ENCODE measurements at places on chromosomes 2 and 18. TPM values are rescaled to one million over a fixed set of nuclear protein-coding genes. Genes with fewer than 3 reads are reported as not detected.

DNA sequence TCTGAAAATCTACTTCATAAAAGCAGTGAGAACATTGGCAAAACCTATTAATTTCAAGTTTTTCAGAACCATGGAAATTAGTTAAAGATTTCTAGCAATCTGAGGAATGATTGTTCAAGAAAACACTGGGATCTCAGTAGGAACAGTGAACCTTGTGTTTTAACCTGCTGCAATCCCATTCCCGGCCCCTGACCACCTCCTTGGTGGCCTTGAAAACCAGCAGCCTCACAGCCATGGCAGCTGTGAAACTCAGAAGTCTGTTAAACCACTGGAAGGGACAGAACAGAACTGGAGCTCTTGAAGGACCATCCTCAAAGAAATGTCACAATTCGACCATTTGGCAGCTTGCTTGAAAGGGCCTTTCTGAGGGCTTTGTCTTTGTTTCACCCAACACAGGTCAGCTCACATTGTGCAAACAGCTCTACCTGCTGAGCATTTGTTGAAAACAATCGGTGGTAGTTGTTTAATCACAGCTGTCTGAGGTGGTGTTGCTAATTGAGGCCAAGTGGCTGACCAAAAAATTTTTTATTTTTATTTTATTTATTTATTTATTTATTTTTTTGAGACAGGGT lies 25.8 kb downstream of the NEDD4L start:
- no peak overlapping the region for H3K4me3 ChIP-seq
- H3K36me3 ChIP-seq, result no peaks in the 10 kb centered on the region
- peaks cover 6% of the 10 kb centered on the region for H3K4me1 ChIP-seq
- no peak for DNase-seq
- H3K27ac ChIP-seq, result no peak overlapping the region

GRCh38 chr2:101682311-101682710 lies 15.2 kb upstream of the MAP4K4 start:
- no peaks in the 10 kb centered on the region for H3K27me3 ChIP-seq
- DNase-seq, result no peak
- H3K36me3 ChIP-seq, result no peaks in the 10 kb centered on the region

- no peaks in the 10 kb centered on the region for H3K27me3 ChIP-seq
- no peak for DNase-seq
- H3K27ac ChIP-seq, result no peak overlapping the region
- no peaks in the 10 kb centered on the region for H3K4me1 ChIP-seq
- H3K36me3 ChIP-seq, result no peaks in the 10 kb centered on the region
These were observed 64.4 kb upstream of the RAPH1 start for GRCh38 chr2:203599509-203599908.

DNA sequence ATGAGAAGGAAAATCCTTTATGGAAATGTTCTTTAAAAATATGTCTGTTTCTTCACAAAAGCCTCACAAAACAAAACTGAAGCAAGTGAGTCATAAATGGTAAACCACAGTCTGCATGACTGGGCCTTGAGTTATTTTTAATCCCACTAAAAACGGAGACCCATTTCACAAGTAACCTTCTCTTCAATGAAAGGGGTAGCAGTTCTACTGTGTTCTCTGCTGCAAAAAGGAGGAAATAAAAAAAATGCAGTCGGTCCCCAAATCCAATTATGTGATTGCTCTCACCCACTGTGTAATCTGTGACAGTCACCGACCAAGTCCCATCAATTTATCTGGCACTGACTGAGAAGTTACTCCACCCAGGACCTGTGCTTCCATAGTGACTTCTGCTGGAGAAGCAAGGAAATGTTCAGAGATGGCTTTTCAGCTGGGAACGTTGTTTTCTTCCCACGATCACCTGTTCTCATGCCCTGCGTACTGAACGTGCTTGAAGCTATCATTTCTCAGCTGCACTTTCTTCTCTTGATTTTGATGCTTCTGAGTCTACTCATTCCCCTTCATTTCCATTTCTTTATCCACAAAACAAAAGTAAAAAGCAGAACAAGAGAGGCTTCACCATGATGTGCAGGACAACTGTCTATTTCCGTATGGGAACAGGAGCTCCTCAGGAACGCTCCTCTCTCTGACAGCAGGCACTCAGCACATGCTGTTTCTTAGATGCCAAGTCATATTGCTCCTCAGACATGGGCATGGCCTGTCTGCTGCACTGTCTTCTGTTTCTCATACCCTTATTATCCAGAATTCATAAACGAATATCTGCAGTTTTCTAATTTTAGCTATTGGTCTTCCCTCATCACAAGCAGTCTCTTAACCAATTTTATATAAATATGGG lies 80.0 kb upstream of the TMEM200C start:
- H3K4me1 ChIP-seq, result peaks cover 9% of the 10 kb centered on the region
- no peaks in the 10 kb centered on the region for H3K27me3 ChIP-seq
- no peak overlapping the region for H3K27ac ChIP-seq
- no peak for DNase-seq

DNA sequence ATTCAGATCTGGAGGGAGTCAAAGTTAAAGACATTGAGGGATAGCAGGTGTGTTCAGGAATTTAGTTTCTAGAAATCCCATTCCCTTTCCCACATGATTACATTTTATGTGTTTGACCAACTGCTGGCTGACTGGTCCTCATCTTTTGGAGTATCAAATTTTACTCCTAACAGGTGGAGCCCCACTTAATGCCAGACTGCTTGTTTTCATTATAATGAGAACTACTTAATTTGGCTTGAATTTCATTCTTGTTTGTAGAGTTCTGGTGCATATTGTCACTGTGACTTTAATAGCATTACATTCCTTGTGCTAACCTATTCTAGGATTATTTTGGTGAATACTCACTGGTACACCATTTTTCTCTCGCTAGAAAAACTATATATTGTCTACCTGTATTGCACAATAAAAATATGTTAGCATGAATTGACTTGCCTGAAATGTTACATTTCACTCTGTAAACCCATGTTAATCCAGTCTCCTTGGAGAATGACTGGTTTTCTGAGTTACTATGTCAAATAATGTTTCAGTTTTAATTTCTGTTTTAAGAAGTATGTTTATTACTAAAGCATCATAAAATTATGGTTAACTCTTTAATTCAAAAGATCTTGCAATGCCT lies 98.2 kb downstream of the TANC1 start:
- DNase-seq, result no peak
- H3K27me3 ChIP-seq, result no peaks in the 10 kb centered on the region
- peaks cover 3% of the 10 kb centered on the region for H3K4me1 ChIP-seq
- no peak overlapping the region for H3K4me3 ChIP-seq

- peaks cover 8% of the 10 kb centered on the region for H3K36me3 ChIP-seq
- H3K4me3 ChIP-seq, result no peak overlapping the region
- no peaks in the 10 kb centered on the region for H3K4me1 ChIP-seq
- no peaks in the 10 kb centered on the region for H3K27me3 ChIP-seq
- no peak for DNase-seq
These were observed 3.6 kb downstream of the SCRN3 start for GRCh38 chr2:174399171-174399570.

- H3K27ac ChIP-seq, result no peak overlapping the region
- H3K27me3 ChIP-seq, result no peaks in the 10 kb centered on the region
- no peaks in the 10 kb centered on the region for H3K4me1 ChIP-seq
- no peak overlapping the region for H3K4me3 ChIP-seq
- H3K36me3 ChIP-seq, result peaks cover 7% of the 10 kb centered on the region
- DNase-seq, result no peak
These were observed 232.9 kb downstream of the HDAC4 start for GRCh38 chr2:239167766-239168444.

DNA sequence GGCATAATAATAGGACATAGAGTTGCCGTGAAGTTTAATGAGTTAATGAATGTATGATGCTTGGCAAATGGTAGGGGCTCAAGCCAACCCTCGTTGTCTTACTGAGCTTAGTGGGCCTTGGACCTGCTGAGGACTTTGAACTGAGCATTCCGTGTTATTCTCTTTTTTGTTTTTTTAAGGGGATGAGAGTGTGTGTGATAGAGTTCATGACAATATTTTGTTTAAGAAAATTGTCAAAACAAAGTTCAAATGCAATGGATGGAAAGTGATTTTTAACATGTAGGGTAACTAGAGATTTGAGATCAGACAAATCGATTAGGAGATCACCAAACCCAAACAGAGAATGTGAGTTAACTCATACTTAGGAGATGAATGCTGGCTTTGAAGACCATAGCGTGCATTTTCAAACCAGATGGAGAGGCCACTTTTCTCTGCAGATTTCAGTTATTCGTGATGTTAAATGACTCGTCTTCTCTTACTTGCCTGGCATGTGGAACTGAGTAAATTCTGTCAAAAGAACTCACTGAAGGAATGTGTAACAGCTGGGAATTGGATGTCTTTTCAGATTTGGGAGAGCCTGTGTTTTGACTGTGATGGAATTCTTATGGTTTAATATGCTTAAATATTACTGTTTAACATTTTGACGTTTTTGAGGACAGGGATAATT lies 88.7 kb downstream of the NEDD4L start:
- no peaks in the 10 kb centered on the region for H3K36me3 ChIP-seq
- no peak overlapping the region for H3K4me3 ChIP-seq
- no peaks in the 10 kb centered on the region for H3K27me3 ChIP-seq
- no peak for DNase-seq
- peaks cover 28% of the 10 kb centered on the region for H3K4me1 ChIP-seq
- no peak overlapping the region for H3K27ac ChIP-seq

- peaks cover 5% of the 10 kb centered on the region for H3K27me3 ChIP-seq
- no peak overlapping the region for H3K27ac ChIP-seq
- no peak overlapping the region for H3K4me3 ChIP-seq
- no peak for DNase-seq
- H3K4me1 ChIP-seq, result no peaks in the 10 kb centered on the region
These were observed 86.3 kb upstream of the MBOAT2 start for GRCh38 chr2:9089831-9090230.

DNA sequence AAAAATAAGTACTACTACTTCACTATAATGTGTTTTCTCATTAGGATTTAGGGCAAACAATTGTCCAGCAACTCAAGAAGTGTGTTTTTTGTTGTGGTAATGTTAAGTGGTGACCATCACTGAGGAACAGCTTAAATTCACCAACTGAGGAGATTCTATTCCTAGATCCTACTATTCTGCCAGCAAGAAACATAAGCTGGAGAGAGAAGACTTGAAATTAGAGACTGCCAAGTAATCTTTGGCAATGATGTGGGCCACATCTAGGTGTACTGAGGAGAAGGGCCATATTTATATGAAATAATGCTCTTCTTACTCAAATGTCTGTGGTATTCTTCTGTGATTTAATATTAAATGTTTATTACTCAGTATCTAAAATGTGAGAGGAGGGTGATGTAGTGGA lies 44.3 kb upstream of the MSTN start:
- H3K4me3 ChIP-seq, result no peak overlapping the region
- no peak overlapping the region for H3K27ac ChIP-seq
- no peaks in the 10 kb centered on the region for H3K27me3 ChIP-seq
- no peaks in the 10 kb centered on the region for H3K4me1 ChIP-seq

DNA sequence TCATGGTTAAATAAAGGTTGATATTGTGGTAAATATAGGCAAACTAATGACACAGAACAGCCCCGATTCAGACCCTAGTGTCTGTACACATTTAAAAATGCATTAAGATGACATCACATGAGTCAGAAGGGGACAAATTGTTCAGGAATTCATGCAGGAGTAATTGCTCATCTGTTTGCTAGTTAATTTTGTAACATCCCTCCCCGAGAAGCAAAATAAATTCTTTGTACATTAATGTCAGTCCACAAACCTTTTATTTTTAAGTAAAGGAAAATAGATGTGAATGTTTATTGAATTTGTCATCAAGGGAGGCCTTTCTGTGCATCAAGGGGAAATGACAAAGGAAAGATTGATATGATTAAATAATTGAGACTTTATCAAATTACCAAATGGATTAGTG lies 69.9 kb downstream of the SH3BP4 start:
- peaks cover 28% of the 10 kb centered on the region for H3K4me1 ChIP-seq
- no peak for DNase-seq
- H3K4me3 ChIP-seq, result no peak overlapping the region
- H3K27me3 ChIP-seq, result no peaks in the 10 kb centered on the region
- no peaks in the 10 kb centered on the region for H3K36me3 ChIP-seq

DNA sequence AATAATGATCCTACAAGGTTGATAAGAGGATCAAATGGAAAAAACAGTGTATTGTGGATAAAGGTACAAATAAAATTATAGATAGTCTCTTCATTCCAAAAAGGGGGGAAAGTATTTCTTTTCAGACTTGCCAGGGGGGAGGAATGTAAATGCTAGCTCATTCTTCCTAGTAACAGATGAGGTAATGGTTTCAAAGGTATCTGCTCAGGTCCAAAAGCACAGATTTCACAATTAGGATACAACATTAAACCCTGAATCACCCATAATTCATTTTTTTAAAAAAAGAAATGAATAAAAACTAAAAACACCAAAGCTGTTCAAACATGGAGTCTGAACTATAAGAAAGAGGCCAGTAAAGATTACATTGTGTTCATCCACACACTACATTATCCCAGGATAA lies 142.0 kb downstream of the ATAD2B start:
- DNase-seq, result no peak
- H3K4me3 ChIP-seq, result no peak overlapping the region
- no peak overlapping the region for H3K27ac ChIP-seq
- H3K36me3 ChIP-seq, result peaks cover 13% of the 10 kb centered on the region
- peaks cover 2% of the 10 kb centered on the region for H3K4me1 ChIP-seq

GRCh38 chr2:234334151-234334550 lies 162.7 kb downstream of the ARL4C start:
- H3K4me3 ChIP-seq, result no peak overlapping the region
- H3K27me3 ChIP-seq, result peaks cover 6% of the 10 kb centered on the region
- no peak for DNase-seq
- H3K36me3 ChIP-seq, result no peaks in the 10 kb centered on the region
- H3K4me1 ChIP-seq, result no peaks in the 10 kb centered on the region
- H3K27ac ChIP-seq, result no peak overlapping the region

DNA sequence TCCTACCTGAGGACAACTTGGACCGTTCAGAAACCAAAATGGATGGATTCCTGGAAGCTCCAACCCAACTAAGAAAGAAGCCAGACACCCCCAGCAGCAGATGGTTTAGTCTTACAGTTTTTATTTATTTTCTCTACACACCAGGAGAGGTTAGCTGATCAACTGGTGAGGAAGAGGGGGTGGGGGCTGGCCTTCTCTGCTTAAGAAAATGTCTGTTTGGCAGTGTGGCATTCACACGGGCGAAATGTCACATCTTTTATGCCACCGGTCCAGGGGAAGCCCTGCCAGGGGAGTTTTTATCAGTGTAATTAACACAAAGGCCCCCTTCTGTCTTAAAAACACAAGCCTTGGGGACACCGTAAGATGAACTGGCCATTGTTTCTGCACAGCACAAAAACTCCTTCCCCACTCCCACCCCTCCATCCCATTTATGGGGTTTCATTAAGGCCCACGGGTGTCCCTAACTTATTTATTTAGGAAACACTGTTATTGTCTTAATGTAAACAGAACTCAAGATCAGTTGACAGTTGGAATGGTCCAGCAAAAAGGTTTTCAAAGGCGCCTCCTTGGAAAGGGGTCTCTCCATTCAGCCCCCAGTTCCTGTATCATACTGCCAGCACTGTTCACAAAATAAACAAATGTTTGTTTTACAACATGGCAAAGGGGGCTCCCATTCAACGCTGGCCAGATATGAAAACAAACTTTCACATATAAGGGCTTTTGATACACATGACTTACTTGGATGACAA lies 217.0 kb downstream of the C1D start:
- H3K27me3 ChIP-seq, result no peaks in the 10 kb centered on the region
- no peak for DNase-seq
- no peaks in the 10 kb centered on the region for H3K4me1 ChIP-seq
- H3K36me3 ChIP-seq, result no peaks in the 10 kb centered on the region

CNTNAP5 gene
- polyA plus RNA-seq, result 2.2 TPM

OXER1 gene
- 12.2 TPM for polyA plus RNA-seq

SLC38A11 gene
- 15.4 TPM for polyA plus RNA-seq
